ENCODE measurements at places on chromosomes 5 and 9.

DNA sequence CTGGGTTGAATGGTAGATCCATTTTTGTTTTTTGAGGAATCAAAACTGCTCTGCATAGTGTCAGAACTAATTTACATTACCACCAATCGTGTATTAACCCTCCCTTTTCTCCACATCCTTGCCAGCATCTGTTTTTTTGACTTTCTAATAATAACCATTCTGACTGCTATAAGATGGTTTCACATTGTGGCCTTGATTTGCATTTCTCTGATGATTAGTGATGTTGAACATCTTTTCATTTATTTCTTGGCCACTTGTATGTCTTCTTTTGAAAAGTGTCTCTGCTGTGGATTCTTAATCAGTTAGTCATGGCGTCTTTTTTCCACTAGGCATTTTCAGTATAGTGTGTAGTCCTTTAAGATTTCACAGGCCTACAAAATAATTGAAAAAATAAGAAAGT is 2144.3 kb upstream of the C9orf72 start:
- no peak for DNase-seq

DNA sequence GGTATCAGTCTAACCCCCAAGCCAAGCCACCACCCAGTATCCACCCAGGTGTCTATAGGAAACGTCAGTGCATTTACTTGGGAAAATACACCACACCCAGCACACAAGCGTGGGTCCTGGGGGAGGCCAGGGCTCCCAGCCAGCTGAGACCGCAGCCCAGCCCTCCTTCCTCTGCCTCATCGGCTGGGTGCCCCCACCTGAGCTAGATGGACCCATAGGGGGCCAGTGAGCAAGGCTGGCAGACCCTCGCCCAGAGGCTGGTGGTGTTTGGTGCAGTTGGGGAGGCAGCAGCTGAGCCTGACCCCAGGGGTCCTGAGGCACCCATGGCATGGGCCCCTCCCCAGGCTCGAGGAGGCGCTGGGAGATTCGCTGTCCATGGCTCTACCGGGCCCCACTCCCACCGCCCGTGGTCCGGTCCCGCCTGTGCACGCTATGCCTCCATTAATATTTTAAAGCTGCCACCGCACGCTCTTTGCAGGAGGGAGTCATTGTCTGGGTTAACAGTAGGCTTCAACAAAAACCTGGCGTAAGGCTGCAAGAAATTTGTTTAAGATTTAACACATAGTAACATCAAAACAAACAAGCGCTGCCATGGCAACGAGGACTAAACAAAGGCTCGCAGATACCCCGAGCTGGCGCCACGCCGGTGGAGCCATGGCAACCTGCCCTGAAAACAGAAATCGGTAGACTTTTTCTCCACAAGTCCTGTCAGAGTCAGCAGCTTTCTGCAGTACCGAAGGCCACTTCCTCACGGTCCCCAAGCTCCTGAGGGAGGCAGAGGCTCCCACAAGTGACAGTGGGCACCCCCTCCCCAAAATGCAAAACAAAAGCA is 20.6 kb downstream of the TPPP start:
- peak; percentile 83 for DNase-seq

- no peak for DNase-seq
Observed at GRCh38 chr9:108363311-108363710, 492.5 kb downstream of the ACTL7B start.

- no peak for DNase-seq
Observed at GRCh38 chr5:18305288-18305924, 671.1 kb downstream of the TAF11L14 start.

- no peak for DNase-seq
Observed at GRCh38 chr5:74243634-74244033, 396.9 kb downstream of the ENC1 start.

DNA sequence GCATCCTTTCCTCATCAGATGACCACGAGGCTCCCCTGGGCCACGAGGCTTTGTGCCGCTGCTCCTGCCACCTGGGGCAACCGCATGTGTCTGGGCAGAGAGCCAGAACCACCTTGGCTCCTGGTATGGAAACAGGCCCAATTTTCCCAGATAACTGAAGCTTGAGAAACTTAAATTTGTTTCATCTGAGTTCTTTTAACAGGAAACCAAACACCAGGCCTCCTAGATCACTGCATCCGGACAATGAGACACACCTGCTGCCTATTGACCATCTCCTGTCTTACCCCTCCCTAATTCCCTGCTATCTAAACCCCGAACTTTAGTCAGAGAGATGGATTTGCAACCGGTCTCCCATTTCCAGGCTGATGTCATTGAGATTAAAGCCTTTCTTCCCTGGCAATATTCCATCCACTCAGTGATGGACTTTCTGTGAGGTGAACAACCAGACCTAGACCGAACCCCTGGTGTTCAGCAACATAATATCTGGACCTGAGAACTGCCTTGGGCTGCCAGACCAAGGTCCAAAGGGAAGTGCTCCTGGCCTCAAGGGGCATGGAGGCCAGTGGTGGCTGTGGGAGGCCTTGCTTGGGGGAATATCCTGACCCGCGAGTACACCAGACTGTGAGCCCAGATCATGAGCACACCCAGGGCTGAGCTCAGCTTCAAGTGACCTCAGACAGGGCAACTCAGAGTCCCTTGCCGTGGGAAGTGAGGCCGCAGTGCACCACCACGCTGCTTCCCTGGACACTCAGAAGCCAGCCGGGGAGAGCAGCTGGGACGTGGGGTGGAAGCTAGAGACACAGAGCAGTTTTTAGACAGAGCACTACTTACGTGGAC is 199.7 kb downstream of the HSPA4 start:
- no peak for DNase-seq

DNA sequence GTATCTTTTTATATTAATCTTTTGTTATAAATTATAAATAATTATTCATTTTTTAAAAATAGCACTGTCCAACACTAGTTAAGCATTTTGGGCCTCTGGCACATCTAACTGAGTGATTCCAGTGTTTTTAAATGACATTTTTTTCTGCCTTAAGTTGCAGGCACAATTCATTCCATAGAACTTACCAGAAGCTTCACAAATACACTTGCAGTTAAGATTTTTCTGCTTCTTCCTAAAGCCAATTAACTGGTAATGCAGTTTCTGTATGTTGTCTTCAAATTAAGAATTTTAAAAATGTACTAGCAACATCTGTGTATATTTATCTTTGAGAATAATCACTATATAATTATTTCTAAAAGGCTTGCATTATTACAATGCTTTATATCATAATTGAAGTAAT is 11.2 kb upstream of the NFIB start:
- no peak for DNase-seq

- no peak for DNase-seq
Observed at GRCh38 chr9:38224941-38225340, 155.9 kb upstream of the SHB start.

DNA sequence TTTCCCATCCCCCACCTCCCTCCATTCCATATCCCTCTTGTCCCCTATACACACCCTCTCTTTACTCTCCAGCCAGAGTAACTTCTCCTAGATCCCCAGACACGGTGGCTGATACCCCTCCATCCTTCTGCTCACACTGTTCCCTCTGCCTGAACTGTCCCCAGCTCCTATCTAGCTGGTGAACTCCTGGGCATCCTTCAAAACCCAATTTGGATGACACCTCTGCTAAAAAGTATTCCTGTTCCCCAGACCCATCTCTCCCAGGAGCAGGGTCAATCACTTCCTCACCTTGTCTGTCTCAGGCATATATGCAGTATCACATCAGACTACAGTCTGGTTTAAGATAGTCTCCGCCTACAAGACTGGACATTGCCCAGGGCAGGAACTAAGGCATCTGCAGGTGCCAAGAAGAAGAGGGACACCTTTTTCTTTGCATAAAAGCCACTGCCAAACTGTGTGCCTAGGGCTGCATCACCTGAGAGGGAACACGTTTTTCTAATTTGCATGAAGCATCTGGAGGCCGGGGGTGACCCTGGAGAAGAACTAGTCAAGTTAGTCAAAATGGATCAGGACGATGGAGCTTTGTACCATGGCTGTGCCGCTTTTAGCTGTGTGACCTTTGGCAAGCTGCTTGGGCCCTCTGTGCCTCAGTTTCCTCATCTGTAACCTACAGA is 27.1 kb downstream of the NR5A1 start:
- DNase-seq: no peak

DNA sequence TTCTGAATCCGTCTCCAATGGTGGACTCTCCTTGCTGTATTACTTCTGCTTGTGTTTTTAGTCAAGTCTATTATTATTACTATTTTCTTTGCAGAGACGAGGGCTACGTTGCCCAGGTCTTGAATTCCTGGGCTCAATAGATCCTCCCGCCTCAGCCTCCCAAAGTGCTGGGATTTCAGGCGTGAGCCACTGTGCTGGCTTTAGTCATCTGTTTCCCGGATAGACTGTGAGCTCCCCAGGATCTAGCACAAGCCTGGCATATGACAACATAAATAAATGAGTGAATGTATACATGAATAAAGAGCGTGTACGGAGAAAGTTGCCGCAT is 439 bp upstream of the DDX46 start:
- DNase-seq: no peak

GRCh38 chr5:132176521-132176945 is 51.1 kb downstream of the P4HA2 start:
- DNase-seq: no peak

DNA sequence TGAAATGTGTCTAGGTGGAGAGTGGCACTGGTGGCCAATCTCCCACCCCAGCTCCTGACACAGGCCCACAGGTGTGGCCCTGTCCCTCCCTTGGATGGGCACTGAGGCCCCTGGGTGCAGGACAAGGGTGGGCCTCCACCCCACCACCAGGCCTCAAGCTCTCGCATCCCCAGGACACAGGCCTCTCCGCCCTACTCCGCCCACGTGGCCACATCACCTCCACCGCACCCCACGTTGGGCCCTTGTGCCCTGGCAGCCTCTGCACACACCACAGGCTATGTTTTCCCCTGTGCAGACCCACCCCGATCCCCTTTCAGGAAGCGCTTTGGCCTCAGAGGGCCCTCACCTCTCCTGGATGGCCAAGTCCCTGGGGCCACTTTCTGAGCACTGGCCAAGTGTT is 54.7 kb downstream of the SECISBP2 start:
- no peak for DNase-seq

DNA sequence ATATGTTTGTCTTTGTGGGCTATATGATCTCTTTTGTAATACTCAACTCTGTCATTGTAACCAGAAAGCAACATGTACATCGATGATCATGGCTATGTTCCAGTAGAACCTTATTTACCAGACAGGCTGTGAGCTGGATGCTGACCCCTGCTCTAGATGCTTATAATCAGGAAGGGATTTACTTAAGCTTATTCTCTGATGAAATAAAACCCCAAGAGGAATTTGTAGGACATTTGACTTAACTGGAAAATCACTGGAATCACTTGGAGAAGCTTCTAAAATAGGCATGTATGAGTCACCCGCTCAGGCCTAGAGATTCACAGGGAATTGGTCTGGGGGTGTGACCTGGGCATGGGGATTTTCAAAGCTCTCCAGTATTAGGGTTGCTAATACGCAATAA is 285.8 kb upstream of the ZNF608 start:
- no peak for DNase-seq

- no peak for DNase-seq
Observed at GRCh38 chr5:170508036-170508435, 4.2 kb downstream of the KCNIP1 start.

GRCh38 chr9:118367383-118367782 is 663.2 kb downstream of the TLR4 start:
- DNase-seq: no peak

DNA sequence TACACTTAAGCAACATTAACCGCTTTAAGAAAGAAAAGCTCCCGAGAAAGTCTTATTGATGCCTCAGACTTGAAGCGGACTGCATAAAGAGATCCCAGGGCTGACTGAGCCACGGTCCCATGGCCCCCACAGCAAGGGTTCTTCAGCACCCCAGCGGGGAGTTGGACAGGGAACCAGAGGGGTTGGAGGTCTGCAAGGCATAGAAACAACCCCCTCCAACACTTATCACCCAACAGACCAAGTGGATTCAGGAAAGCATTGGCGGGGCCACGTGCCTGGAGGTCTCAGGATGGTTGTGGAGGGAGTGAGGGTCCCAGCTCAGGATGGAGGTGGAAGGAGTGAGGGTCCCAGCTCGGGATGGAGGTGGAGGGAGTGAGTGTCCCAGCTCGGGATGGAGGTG is 143.7 kb upstream of the IRX2 start:
- DNase-seq: no peak

GRCh38 chr5:181087309-181087708 is 43.7 kb downstream of the OR2V1 start:
- DNase-seq: no peak

GRCh38 chr5:173041881-173042762 is 14.0 kb upstream of the CREBRF start:
- DNase-seq: no peak

DNA sequence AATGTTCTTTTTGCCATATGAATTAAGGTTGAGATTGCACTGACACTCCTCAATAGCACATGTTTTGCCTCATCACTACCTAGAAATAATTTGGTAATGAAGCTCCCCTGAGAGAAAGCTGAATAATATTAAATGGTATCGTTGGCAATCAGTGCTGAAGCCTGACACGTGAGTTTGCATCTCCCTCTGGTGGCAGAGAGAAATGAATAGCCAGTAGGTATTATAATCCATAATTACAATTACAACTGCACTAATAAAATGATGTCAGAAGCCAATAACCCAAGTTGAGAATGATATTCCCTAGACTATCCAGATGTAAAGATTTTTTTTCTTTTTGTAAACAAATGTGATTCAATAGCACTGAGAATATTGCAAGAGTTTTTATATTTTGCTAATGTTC is 700.3 kb downstream of the PTPRD start:
- DNase-seq: no peak

- DNase-seq: no peak
Observed at GRCh38 chr5:124527220-124527991, 219.0 kb downstream of the ZNF608 start.

DNA sequence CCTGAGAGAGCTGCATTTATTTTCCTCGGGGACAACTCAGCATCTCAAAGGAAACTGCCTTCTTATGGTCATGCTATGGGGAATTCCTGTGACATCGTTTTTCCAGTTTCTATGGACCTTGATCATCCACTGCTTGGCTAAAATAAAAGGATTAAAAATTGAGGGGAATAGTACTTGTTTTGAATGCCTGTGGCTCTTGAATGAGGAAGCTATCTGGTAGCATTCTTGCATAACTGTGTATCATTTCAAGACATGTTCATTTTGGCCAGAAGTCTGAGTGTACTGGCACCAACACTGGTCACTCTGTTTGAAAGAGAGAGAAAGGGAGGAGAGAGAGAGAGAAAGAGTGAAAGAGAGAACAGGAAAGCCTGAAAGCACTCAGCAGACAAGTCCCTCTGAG is 116.7 kb downstream of the DOCK2 start:
- no peak for DNase-seq

- DNase-seq: no peak
Observed at GRCh38 chr5:40796487-40796889, 1.7 kb downstream of the PRKAA1 start.

DNA sequence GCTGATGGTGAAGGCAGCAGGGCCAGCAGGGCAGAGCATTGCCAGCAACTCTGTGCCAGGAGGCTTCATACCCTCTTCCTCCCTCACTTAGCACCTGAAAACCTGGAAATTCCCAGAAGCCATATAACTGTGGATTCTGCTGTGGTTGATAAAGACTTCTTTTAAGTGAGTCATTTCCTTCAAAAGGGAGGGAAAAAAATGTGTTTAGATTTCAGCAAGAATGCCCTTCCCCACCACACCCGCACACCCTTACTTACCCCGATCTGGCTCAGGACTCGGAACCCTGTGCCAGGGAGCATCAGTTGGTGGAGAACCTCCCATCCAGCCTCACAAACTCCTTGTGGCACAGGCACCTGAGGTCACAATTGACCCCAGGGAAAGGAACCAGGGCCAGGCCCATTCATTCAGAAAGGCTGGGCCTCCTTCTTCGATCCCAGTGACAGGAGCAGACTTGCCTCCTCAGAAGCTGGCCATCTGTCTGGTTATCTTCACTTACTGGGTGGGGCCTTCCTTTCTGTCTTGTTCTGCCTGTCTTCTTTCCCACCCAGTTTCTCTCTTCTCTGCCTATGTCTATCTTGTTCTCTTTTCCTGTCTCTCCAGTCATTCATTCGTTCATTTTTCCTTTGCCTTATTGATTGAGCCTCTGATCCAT is 62.6 kb downstream of the PLAC8L1 start:
- no peak for DNase-seq
